NB4 (cell line): ENCODE measurements at places on chromosomes 3 and 15.
A peak's percentile ranks its signal among the peaks of the same experiment; 100 is the strongest.

GRCh38 chr15:55742498-55742926, 440 bp downstream of the PRTG start:
- DNase-seq: peak; percentile 5

DNA sequence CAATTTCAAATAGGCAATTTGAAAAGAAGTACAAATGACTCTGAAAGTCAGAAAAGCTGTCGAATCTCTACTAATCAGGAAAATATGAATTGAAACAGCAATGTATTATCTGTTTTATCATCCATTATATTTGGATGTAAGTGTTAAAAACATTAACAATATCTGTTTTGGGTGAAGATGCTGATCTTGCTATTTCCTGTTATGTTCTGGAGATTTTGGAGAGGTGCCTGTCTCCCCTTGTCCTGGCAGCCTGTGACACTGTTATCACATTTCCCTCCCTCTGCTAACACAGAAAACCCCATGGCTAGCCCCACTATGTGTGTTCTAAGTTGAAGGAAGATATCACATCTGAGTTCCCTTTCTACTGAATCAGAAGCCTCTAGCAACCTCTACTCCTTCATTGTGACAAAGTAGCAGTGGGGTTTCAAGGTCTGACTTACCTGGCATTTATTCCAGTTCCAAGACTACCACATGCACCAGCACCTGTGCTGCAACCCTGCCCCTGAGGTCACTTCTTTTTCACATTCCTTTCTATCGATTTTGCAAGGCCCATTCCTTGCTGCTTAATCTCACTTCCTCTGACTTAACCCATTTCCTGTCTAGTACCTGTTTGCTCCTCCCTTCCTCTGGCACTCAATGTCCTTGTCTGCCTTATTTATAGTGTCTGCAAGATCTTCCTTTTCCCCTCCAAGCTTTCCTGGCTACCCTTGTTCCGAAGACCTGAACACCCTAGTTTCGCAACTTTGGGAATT, 95.5 kb upstream of the COL8A1 start:
- DNase-seq: no peak

DNA sequence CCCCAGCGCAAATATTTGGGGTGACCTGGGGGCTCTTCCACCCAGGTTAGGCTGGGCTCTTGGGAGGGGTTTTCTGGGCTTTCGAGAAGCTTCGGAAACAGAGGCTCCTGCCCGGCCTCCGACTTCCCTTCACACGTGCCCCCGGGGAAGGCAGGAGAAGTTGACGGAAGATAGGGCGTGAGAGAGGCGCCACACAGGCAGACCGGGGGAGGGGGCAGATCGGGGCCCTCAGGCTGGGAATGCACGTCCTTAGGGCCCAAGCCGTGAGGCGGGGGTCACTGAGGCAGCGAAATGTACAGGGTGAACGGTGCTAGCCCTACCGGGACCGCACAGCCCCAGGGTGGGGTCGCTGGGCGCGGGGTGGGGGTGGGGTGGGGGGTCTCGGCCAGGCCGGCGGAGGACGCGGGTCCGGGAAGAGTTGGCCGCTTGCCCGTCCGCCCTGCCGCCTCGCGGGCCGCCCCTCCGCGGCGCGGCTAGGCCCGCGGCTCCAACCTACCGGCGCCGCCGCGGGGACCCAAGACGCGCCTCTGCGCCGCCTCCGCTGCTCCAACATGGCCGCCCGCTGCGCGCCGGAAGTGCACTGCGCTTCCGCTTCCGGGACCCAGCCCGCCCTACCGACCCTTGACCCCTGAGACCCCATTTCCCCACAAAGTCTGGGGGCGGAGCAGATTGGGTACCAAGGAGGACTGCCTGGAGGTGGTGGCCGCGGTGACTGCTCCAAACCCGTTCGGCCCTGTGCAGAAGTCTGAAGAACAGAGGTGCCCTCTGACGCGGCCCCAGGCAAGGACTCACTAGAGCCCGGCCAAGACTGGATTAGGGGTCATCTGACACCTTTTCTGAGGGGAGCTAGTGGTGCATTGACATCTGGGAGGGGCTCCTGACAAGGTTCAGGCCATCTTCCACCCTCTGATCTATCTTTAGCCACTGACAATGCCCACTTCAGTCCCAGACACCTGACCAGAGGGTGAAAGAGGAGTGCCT, at the start of gene CCDC71:
Gene CCDC71 (minus strand): TSS at position 561 of the 981 bp plus-strand sequence. CDS start 2,123 bp downstream, outside the sequence.
- DNase-seq: peak; percentile 87

DNA sequence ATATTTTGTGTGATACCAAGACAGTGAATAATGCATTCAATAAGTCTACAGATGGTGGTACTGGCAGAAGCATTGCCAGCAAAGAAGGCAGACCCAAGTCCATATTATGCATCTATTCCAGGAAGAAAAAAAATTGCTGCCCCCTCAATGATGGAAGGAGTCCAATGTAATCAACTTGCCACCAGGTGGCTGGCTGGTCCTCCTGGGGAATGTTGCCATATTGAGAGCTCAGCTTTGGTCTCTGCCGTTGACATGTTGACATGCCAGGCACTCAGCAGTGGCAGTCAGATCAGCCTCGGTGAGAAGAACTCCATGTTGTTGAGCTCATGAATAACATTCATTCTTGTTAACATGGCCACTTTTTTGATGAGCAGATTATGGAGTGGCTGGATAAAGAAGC, 298.5 kb downstream of the IGSF11 start:
- no peak for DNase-seq

GRCh38 chr3:158991146-158991705, 189.4 kb downstream of the MFSD1 start:
- DNase-seq: no peak

GRCh38 chr15:101437209-101437608, 52.3 kb downstream of the PCSK6 start:
- no peak for DNase-seq

- DNase-seq: no peak
Measured at GRCh38 chr3:194465920-194466570, 20.8 kb downstream of the ATP13A3 start.

- DNase-seq: no peak
Measured at GRCh38 chr3:56829533-56829932, 27.8 kb upstream of the ARHGEF3 start.

- DNase-seq: peak; percentile 38
Measured at GRCh38 chr3:18389108-18389733, 35.9 kb downstream of the SATB1 start.

- no peak for DNase-seq
Measured at GRCh38 chr3:49358884-49359225, 702 bp upstream of the GPX1 start.

GRCh38 chr3:148600902-148601765, 96.6 kb upstream of the AGTR1 start:
- no peak for DNase-seq

- no peak for DNase-seq
Measured at GRCh38 chr3:121752261-121752660, 2.7 kb upstream of the GOLGB1 start.

- DNase-seq: peak; percentile 86
Measured at GRCh38 chr3:4426782-4427344, 40.2 kb downstream of the SUMF1 start.

DNA sequence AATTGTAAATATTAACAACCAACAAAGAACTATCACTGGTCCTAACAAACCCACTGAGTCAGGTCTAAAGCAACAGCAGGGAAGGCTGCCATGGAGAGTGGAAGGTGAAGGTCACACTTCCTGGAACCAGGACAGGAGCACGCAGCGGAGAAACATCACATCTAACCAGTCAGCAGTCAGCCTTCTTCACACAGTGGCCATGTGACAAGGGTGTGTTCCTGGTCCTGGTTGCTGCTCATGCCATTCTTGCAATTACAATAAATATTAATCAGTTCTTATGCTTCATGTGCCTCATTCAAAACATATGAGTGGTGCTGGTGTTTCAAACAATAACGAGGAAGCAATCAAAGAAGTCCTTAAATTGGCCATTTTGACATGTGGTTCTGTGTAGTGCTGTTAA, 162.8 kb downstream of the ARRDC4 start:
- DNase-seq: no peak

DNA sequence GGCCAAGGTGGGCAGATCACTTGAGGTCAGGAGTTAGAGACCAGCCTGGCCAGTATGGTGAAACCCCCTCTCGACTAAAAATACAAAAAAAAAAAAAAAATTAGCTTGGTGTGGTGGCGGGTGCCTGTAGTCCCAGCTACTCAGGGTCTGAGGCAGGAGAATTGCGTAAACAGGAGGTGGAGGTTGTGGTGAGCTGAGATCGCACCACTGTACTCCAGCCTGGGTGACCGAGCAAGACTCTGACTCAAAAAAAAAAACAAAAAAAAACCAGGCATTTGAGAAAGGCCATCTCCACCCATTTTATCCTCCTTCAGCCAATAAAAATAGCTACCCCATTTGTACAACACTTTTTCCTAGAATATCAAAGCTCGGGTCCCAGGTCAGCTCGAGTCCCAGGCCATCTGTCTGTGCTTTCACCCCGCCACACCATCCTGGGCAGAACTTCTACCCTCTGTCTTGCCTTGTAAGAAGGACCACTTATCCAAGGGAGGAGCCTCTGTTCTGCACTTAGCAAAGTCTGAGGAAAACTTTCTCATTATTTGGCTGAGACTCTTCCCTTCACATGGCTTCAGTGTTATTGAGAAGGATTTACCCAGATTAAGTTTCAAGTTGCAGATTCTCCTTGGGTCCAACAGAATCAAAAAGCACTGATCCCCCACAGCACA, 99.1 kb downstream of the MESD start:
- peak; percentile 75 for DNase-seq

GRCh38 chr3:76656531-76657070, 383.3 kb upstream of the ROBO2 start:
- DNase-seq: no peak

GRCh38 chr15:37594417-37594816, 340.0 kb upstream of the TMCO5A start:
- DNase-seq: no peak
